ENCODE measurements at places on chromosomes 2 and 18.

GRCh38 chr2:128451084-128452023 is 132.7 kb upstream of the HS6ST1 start:
- no peak for DNase-seq

- DNase-seq: no peak
Observed at GRCh38 chr2:239920693-239921365, 104.3 kb downstream of the NDUFA10 start.

- DNase-seq: no peak
Observed at GRCh38 chr18:32480581-32480980, 9.9 kb upstream of the GAREM1 start.

GRCh38 chr2:237326266-237327171 is 87.4 kb downstream of the COL6A3 start:
- no peak for DNase-seq

- DNase-seq: no peak
Observed at GRCh38 chr2:51990684-51991083, 958.8 kb upstream of the NRXN1 start.

GRCh38 chr18:49101236-49101635 is 150.5 kb upstream of the SMAD7 start:
- DNase-seq: no peak

DNA sequence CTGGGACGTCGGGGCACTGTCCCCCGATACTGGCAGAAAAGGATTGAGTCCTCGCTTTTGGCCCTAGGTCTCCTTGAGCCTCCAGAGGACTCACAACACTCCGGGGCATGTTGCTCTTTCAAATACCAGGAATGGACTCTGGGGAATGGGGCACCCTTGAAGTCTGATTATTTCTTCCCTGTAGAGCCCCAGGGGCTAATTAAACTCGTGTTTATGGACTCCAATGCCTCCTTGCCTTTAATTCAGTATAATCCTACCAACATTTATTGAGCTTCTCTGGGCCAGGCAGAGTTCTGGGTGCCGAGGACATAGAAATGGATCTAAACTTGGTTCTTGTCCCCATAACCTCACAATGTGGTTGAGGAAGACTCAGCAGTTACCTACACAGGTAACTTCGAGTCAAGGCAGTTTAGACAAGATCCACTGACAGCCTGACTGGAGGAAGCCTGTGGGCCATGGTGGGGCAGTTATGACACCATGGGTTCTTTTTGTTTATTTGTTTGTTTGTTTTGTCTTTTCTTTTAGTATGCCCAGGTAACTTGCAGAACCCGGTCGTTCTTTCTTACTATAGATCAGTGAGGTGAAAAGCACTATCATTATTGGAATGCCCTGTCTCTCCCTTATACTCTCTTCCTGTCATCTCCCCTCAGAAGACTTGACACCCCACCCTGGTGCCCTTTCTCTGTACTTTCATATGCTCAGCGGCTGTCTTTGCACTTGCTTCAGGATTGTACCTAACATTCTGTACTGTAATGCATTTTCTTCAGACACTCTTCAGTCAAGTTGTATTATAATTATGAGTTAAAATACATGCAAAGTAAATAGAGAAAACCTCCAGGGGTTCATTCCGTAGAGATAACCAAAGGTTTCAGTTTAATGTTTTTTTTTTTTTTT is 3.2 kb downstream of the CFLAR start:
- peak; percentile 55 for DNase-seq

DNA sequence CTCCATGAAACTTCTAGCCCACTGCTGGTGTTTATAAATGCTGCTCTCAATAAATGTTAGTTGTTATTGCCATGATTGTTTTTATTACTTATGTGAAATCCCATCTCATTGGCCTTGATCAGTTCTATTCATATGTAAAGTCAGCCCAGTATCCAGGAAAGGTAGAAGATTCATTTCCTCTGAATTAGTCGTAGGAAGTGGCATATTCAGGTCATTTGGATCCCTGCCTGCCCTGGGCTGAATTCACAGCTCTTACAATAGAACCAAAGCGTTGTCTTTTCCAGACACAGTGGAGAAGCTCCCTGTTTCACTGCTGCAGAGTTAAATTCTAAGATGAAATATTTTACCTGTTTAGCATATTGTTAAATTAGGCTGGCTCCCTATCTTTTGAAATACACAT is 70.3 kb downstream of the MAIP1 start:
- DNase-seq: no peak

- DNase-seq: peak; percentile 68
Observed at GRCh38 chr2:27303093-27304025, 4.9 kb downstream of the UCN start.

- no peak for DNase-seq
Observed at GRCh38 chr2:239236043-239236807, 164.6 kb downstream of the HDAC4 start.

- DNase-seq: no peak
Observed at GRCh38 chr2:235418918-235419317, 74.9 kb upstream of the AGAP1 start.

- no peak for DNase-seq
Observed at GRCh38 chr2:210428393-210429179, 48.0 kb downstream of the LANCL1 start.

DNA sequence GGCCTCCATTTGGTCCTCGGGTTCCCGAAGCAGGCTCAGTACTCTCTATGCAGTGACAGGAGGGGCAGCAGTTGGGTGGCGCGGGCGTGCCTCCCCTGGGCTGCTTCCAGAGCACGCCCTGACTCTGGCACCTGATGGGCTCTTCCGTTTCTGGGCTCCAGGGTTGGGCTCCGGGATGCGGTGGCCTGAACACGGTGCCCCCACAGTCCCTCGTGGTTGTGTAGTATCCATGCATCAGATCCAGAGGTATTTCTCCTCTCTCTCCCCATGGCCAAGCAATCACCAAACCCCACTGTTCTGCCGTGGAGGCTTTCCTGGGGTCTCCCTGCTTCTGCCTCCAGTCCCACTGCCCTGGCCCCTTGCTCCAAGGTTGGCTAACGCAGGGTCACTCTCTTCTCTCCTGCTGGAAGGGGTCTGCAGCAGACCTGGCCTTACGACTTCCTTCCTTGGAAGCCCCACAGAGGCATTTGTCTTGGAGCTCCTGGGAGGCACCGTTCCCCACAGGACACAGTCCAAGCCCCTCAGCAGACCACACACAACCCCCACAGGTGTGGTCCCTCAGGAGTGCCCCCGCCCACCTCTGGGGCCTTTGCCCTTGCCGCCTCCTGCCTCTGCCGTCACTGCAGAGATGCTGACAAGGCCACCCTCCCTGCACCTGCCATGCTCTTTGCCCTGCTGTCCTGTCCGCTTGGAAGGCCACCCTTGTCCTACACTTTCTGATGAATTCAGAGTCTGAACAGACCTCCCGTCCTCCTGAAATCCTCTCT is 136.6 kb upstream of the ASB18 start:
- no peak for DNase-seq

DNA sequence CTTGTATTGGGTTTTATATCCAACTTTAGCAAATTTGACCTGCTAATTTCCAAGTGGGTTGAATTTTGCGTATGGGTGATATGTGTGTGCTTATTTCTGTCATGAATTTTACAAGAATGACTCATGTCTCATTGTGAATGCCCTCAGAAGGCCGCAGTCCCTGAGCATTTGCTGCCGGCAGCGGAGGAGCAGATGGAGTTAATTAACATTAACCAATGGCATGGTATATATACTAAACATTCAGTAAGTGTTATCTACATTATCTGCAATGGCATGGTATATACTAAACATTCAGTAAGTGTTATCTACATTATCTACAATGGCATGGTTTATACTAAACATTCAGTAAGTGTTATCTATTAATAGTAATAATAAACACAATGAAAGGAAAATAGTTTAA is 90.1 kb downstream of the DOK6 start:
- DNase-seq: no peak

GRCh38 chr2:220857368-220857767 is 714.7 kb downstream of the EPHA4 start:
- DNase-seq: no peak

DNA sequence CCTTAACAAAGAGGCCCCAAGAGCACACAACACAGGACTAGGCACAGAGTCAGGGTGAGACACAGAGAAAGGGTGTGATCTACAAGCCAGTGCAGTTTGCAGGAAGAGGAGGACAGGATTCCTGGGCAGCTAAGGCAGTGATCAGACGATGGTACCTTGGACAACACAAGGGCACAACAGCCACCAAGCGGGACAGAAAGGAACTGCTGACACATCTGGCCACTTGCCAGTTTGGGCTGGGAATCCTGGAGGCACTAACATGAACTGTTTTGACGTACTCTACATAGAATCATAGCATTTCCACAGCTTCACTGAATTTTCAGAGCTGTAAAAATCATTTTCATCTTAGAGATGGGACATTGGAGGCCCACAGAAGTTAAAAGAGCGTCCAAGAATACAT is 221.5 kb upstream of the SLC35G4 start:
- no peak for DNase-seq

DNA sequence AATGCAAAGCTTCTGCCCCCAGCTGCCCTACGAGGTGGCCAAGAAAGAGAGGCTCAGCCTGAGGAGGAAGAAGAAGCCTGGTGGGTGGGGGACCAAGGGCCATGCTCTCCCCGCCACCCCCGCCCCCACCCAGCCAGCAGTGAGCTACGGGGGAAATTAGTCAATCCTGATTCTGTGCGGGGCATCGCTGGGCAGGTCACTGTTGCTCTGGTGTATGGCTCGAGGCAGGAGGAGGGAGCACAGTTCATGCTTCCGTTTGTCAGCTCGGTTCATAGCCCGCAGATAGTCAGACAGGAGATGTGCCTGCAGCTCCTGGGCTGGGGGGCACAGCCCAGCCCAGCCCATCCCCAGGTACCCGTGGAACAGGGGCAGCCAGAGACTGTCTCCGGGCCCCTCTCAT is 17.1 kb downstream of the RAMP1 start:
- no peak for DNase-seq

DNA sequence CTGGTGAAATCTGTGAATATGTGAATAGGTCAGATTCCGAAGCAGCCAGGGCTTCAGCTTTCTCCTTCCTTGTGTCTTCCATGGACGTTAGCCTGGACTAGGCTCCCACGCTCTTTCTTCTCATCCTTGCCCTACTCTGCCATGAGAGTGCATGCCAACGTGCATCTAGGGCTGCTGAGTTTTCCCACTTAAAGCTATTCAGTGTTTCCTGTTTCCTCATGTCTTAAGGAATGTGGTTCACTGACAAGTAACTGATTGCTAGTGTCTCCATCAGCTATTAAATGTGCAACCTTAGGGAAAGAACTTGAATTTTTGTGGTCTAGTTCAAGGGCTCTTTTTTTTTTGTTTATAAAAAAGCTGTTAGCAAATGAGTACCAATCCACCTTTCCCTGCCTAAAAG is 642.3 kb upstream of the LINC00305 start:
- no peak for DNase-seq

- no peak for DNase-seq
Observed at GRCh38 chr2:235444101-235444597, 49.7 kb upstream of the AGAP1 start.

GRCh38 chr2:144429396-144430112 is 90.4 kb downstream of the ZEB2 start:
- DNase-seq: no peak

DNA sequence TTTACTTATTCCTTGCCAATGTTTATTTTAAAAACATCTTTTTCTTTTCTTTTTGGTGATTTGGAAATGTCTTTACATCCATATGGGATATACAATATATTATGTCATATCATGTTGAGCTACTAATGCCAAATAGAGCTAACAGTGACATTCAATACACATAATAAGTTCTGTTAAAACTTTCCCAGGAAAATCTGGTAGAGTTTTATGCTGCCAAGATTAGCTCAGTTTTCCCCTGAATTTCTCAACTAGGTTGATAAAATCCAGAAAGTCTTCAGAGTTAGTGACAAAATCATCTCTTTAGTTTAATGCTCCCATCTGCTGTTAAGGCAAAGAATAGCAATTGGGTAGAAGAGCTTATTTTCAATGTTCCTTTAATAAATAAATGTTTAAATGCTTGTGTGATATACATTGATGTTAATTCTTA is 9.9 kb downstream of the COL3A1 start:
- DNase-seq: no peak

DNA sequence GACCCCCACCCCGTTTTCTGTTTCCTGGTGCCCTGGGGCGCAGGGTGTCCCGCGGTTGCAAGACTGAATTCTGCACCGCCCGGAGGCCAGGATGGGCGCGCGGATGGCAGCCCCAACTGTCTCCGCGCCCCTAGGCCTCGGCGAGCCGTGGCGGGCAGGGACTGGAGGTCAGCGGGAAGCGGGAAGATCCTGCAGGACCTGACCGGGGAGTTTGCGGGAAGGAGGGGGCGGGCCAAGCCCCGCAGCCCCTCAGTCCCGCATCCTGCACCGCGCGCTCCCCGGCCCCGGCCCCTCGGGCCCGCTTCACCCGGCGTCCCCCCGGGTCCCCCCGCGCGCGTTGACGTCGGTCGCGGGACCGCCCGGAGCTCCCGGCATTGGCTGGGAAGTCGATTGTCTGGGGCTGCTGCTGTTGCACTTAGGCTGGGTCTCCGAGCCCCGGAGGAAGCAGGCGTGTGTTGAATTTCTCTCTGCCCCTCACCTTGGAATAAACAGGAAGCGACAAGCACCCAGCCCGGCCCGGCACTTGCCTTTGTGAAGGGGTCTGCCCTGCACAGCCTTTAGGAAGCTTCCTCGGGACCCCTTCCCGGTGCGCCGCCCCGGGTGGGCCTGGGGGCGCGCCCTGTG is at the start of gene LDLRAD4:
Gene LDLRAD4, plus strand, starts transcription at position 393 of the 624 bp plus-strand sequence.
- DNase-seq: peak; percentile 39

- no peak for DNase-seq
Observed at GRCh38 chr2:197427986-197428385, 6.8 kb downstream of the SF3B1 start.

DNA sequence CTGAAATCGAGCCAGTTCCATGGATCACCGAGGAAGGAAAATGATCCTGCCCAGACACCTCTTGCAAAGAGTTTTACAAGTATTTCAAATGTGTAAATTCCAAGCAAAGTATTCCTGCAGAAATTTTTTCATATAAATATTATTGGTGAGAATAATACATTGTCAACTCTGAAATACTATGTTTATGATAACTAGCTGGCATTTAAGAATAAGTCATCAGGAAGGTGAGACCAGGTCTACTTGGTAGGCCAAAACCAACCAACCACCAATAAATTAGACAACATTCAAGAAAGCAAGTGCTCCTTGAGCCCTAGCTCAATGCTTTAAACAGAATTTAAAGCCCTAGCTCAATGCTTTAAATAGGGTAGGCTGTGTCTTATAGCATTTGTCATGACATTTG is 21.7 kb downstream of the SCN7A start:
- no peak for DNase-seq

GRCh38 chr2:232214053-232214452 is 164.5 kb upstream of the ALPP start:
- DNase-seq: no peak

DNA sequence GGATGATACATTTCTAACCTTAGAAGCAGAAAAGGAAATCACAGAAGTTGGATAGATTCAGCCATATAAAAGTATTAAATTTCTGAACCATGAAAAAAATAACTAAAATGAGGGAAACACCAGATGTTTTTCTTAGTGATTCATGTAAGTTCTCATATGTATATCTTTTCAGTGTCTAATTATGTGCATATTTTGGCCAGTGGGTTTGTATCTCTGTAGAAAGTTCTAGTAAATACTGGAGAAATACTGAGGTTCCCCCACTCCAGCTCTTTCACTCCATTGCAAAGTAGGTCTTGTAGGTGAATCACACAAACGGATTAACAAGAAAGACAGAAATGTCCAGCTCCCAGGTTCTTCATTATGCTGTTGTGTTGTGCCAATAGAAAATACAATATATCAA is 222.3 kb downstream of the NEDD4L start:
- DNase-seq: no peak

Measured in CD4-positive, alpha-beta T cell treated with Interleukin-10 for 1 hour (primary cell).